GM04504 (cell line): ENCODE measurements at places on chromosomes 1 and 21.

DNA sequence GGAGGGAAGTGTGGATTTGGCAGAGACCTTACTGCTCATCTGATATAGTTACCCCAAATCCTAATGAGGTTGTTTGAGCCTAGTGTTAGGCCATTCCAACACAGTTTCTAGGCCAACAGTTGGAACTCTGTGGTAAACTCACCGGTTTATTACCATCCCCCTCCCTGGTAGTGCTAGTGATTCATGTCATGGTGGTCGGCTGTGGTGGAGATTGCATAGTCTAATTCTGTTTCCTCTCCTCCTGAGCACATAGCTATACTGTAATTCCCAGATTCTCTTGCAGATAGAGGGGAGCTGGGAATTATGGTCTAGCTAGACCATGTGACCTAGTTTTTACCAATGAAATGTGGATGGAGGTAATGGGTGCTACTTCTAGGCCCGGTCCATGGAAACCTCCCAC is 123.7 kb upstream of the KIF26B start:
- no peak for DNase-seq

GRCh38 chr1:22888320-22889075 is 84.2 kb downstream of the LACTBL1 start:
- DNase-seq, result no peak

DNA sequence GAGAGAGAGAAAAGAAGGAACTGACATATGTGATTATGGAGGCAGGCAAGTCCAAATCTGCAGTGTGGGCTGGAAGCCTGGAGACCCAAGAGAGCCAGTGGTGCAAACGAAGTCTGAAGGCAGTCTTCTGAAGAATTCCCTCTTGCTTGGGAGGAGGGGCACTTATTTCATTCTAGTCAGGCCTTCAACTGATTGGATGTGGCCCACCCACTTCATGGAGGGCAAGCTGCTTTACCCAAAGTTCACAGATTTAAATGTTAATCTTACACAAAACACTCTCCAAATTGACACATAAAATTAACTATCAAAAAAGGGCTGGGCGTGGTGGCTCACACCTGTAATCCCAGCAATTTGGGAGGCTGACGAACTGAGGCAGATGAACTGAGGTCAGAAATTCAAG is 103.5 kb upstream of the RAB3GAP2 start:
- no peak for DNase-seq

GRCh38 chr1:167687919-167688519 is 33.8 kb upstream of the MPZL1 start:
- peak; percentile 53 for DNase-seq

GRCh38 chr1:10755970-10756521 is 40.4 kb downstream of the CASZ1 start:
- no peak for DNase-seq

DNA sequence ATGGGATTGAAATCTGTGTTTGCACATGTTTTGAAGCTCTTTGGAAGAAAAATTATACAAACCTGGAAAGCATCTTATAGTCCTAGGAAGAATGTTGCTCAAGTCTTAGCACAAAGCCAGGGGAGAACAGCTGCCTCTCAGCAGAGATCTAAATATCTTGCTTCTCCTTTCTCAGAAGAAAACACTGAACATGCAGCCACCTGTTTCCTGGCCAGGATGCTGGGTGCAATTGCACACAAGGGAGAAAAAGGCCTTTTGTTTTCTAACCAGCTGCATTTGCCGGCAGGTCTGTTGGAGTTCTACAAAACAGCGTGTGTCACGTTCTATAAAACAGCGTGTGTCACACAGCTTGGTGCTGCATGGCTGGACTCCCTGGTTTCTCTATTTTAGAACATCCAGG is 259.6 kb upstream of the PLD5 start:
- no peak for DNase-seq

GRCh38 chr1:92961896-92962752 is 862 bp upstream of the DIPK1A start:
- DNase-seq, result peak; percentile 60

DNA sequence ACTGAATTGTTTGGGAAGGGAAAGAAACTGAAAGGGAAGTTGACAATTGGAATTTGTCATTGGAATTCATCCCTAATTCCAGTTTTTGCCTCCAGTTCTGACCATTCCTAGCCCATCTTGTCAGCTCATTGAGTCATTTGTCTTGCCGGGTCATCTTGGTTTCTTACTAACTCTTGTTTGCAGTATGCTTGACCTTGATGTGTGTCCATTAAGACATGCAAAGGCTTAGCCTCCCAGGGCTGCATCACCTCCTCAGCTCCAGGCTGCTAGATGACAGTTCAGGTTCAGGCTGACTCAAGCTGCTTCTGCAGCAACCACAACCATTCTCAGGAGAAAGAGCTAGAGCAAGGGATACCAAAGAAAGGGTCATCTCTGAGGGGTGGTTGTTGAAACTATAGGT is 151.3 kb upstream of the PTGFR start:
- DNase-seq, result peak; percentile 49

- DNase-seq, result no peak
Observed at GRCh38 chr1:192592981-192593708, 17.6 kb downstream of the RGS1 start.

GRCh38 chr1:242735323-242735722 is 210.8 kb upstream of the PLD5 start:
- no peak for DNase-seq

- no peak for DNase-seq
Observed at GRCh38 chr1:174713796-174714195, 266.0 kb downstream of the GPR52 start.

- no peak for DNase-seq
Observed at GRCh38 chr21:36733857-36734256, 34.9 kb downstream of the SIM2 start.

DNA sequence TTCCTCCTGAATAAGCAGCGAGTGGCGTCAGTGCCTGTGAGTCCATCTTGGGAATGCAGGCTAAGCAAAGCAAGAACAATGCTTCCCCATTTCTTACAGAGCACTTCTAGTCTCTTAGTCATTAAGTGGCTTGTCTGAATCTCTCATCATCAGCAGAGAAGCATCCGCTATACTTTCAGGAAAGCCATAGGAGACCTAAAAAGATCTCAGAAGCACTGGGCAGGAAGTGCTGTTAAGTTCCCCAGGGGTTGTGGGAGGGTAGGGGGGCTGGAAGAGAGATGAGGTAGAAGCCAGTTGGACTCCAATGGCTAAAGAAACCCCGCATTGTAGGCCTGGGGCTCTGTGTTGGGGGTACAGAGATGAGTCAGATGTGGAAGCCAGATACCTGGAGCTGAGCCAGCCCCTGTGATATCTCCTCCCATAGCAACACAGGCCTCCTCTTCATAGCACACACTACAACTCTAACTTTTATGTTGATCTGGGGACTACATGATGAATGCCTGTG is 44.9 kb downstream of the SYT6 start:
- no peak for DNase-seq

DNA sequence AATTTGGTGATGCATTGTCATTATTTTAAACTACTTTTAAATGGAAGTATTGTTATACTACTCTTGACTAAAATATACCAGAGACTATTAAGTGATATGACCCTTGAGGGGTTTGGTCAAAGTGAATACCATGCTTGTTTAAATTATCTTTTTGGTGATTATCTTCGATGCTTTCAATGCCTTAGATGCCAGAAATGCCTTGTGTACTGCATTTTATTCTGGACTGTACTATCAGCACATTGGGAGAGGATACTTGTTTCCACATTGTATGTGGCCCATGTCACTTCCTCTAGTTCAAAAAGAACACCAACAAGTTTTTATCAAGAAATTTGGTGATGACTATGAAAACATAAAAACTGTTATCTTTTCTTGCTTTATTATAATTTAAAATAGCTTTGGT is 16.3 kb downstream of the MAP3K7CL start:
- DNase-seq, result no peak

DNA sequence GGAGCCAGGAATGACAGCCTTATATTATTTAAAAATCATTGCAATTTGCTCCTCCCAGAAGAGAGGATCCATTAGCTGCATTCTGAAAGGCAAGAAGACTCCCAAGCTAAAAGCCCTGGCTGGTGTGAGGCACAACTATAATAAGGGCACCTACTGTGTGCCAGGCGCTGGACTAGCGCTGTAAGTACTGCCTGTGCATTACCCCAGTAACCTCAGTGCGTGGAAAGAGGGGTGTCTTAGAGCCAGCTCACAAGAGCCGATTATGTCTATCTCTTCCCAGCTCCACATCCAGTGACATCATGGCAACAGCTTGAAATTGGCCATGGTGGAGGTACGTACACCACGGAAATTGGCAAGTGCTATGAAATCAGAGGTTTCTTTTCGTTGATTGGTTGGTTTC is 141.7 kb upstream of the IRF2BP2 start:
- no peak for DNase-seq

DNA sequence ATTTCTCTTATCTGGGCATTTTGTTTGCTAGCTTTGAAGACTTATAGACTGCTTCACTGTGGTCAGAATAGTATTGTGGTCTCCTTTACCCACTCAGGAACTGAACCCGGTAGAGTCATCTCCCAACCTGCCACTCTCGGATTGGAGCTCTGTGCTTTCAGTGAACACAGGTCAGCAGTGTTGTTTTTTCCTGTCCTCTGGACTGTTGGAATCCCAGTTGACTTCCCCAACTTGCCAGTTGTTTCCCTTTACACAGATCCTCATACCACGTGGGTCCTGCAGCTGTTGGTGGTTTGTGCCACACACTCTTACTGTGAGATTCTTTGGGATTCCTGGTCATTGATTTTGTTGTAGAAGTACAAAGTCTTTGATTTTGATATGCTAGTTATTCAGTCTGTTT is 214.1 kb downstream of the DYRK1A start:
- no peak for DNase-seq

- no peak for DNase-seq
Observed at GRCh38 chr1:172946814-172947507, 103.8 kb downstream of the TNFSF18 start.

DNA sequence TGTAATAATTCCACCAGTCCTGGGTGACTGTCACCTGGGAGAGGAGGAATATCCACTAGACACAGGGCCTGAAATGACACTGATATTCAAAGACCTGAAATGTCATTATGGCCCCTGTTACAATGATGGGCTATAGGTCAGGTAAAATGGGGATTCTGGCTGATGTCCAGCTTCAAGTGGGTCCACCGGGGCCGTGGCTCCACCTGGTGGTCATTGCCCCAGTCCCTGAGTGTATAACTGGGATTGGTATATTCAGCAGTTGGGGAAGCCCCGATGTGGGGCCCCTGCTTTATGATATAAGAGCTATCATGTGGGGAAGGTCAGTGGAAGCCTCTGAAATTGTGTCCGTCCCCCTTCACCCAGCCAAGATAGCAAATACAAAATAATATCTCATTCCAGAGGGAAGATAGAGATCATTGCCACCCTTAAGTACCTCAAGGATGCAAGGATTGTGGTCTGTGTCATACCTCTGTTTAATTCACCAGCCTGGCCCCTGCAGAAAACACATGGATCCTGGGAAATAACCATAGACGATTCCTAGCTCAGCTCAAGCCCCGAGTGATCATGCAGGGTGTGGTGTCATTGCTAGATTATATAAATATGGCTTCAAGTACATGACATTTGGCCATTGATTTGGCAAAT is 19.4 kb downstream of the PLEKHO1 start:
- DNase-seq, result no peak

DNA sequence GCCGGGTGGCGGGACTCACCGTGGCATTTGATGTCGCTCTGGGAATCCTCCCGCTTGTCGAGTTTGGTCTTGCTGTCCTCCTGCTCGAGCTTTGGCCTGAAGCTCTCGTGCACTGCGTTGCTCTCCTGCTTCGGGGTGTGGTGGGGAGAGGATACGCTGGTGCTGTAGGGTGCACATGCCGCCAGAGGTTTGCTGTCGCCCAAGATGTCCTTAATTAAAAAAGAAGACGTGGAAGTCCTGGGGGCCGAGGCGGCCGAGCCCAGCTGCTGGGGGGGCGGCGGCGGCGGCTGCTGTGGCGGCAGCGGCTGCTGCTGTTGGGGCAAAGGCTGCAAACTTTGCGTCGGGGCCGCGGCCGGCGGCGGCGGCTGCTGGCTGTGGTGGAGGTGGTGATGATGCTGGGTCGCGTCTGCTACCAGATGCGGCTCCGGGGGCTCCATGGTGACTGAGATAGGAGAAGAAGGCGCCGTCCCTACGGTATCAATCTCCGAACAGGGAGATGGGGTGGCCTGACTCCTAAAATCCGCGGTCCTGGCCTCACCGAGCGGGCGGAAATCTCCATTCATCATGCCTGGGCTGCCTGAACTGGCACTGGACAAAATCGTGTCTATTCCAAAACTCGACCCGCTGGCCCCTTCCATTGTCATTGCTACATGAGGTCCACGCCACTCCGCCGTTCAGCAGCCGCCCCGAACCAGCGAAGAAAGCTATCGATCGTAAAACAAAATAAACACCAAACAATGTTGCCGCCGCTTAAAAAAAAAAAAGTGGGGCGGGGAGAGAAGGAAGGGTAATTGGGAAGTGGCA is at the start of gene BARHL2:
Gene BARHL2, minus strand, starts transcription at position 751 of the 804 bp plus-strand sequence. Its CDS starts 107 bp downstream, at position 644.
- no peak for DNase-seq

GRCh38 chr1:206896261-206896660 is 982 bp upstream of the IL24 start:
- no peak for DNase-seq

- DNase-seq, result no peak
Observed at GRCh38 chr21:31087639-31088473, 49.6 kb upstream of the KRTAP19-8 start.

DNA sequence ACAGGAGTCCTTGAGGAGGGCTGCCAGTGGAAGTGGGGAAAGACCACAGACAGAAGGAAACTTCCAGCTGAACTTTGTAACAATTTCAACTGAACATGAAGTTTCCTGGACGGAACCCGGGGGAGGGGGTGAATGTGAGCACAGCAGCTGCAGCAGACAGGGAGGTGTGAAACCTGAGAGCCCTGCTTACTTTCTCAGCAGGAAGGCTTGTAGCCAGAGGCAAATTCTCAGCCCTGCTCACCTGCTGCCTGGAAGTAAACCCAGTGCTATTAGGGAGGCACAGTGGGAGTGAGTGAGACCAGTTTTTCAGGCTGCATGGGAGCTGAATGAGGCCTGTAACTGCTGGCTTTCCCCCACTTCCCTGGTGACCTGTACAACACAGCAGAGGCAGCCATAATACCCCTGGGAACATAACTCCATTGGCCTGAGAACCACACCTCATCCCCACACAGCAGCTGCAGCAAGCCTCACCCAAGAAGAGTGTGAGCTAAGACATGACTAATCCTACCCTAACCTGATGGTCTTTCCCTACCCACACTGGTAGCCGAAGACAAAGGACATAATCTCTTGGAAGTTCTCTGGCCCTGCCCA is 9.6 kb upstream of the SPRR2F start:
- no peak for DNase-seq

DNA sequence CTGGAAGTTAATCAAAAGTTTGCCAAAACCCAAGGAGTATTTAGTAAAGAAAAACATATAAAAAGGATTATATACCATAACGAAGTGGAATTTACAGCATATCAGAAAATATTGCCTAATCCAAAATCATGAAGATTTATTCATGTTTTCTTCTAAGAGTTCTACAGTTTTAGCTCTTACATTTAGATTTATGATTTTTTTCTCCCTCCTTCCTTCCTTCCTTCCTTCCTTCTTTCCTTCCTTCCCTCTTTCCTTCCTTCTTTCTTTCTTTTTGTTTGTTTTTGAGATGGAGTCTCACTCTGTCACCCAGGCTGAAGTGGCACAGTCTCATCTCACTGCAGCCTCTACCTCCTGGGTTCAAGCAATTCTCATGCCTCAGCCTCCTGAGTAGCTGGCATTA is 15.7 kb upstream of the PRSS38 start:
- no peak for DNase-seq
